ENCODE measurements at places on chromosomes 7 and 10. TPM values are rescaled to one million over a fixed set of nuclear protein-coding genes. Genes with fewer than 3 reads are reported as not detected.

Gene COX19
- total RNA-seq, result 5.1 TPM

Gene PALD1
- total RNA-seq, result 5.9 TPM

Gene TMEM229A
- total RNA-seq, result not detected

Gene GSAP
- 3.1 TPM for total RNA-seq

Gene TFR2
- total RNA-seq, result 2.5 TPM

Gene CYP3A7
- total RNA-seq, result 0.05 TPM

Gene VWDE
- total RNA-seq, result 0.58 TPM

Gene ARHGEF35
- 0.55 TPM for total RNA-seq

Gene DOCK1
- 23.2 TPM for total RNA-seq

All from A549 treated with AZD2906 at 1 μM for 4 hours (cell line).